ENCODE measurements at places on chromosomes 5 and 9.

GRCh38 chr5:149824846-149825245, 94.7 kb downstream of the PPARGC1B start:
- DNase-seq: no peak

DNA sequence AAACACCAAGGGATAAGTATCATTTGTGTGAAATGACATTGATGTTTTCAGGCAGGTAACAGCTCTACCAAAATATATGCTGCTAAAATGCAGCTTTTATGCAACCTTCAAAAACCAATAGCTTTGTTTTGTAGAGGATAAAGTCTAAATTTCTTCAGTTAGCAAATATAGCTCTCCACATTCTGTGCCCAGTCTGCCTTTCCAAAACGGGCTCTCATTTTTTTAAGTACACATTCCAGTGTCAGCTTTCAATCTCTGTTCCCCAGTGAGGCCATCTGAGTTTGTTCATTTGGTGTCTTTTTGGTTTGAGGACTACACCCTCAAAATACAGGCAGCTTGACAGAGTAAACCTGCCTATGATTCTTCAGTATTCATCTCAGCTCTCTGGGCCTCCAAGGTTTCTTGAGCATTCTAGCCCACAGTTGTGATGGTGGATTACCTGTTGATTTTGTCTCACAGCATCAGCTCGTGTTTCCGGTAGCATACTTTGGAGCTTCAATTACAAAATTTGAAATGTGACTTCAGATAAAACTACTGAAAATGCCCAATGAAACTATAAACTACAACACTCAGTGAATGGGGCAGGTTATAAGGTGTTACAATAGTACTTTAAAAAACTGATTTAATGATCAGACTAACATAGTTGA, 55.7 kb downstream of the NR3C1 start:
- no peak for DNase-seq

DNA sequence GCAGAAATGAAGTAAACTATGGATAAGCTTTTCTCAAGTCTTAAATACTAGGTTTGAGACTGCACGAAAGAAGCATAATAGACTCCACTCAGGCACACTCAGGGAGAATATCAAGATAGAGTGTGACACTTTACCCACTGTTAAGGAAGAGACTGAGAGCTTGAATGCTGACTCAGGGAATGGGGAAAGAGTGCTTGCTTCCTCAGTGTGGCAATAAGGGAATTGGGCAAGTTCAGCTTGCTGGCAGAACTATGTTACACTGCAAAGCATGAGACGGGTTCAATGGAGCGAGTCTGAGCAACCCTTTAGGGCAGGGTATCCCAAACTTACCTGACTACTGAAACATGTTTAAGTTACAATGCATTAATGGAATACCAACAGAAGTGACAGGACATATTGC, 237.7 kb upstream of the MEF2C start:
- DNase-seq: no peak

GRCh38 chr5:149174847-149175234, 33.5 kb downstream of the ABLIM3 start:
- no peak for DNase-seq

- DNase-seq: no peak
Measured at GRCh38 chr9:90290716-90291485, 351.7 kb downstream of the DIRAS2 start.

- no peak for DNase-seq
Measured at GRCh38 chr9:5586391-5586802, 42.5 kb upstream of the RIC1 start.

GRCh38 chr5:39130716-39131115, 56.5 kb upstream of the RICTOR start:
- DNase-seq: no peak

DNA sequence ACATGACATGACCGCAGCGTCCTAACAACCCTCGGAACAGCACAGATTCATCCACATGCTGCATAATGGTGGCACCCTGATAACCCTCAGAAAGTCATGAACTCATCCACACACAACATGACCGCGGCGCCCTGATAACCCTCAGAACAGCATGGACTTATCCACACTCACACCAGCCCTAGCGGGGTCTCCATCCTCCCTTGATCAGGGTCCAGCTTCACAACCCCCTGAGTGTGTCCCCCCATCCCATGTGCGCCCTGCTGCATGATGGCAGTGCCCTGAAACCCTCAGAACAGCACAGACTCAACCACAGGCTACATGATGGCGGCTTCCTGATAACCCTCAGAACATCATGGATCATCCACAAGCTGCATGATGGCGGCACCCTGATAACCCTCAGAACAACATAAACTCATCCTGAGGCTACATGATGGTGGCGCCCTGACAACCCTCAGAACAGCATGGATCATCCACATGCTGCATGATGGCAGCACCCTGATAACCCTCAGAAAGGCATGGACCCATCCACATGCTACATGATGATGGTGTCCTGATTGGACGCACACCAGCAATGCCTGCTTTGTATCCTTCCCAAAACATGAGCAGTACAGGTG, 28.3 kb downstream of the SLC6A3 start:
- DNase-seq: no peak

GRCh38 chr5:141779503-141779973, 97.5 kb upstream of the ARAP3 start:
- no peak for DNase-seq

GRCh38 chr5:108430931-108431608, 49.2 kb upstream of the FBXL17 start:
- DNase-seq: no peak

DNA sequence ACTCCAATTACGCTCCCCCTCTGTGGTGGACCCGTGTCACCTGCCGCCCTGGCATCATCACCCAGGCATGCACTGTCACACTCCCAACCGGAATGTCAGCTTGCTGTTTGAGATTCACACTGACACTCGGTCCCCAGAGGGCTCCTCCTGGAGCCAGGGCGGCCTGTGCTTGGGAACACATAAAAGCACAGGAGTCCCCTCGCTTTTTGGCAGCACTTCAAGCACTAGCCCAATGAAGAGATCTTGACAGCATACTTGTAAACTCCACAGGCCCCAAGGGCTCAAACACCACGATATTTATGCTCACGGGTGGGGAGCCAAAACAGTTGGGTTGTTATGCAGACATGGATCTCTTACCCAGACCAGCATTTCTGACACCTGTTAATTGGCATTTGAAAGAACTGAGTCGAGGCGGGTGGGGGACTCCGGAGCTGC, 90.8 kb upstream of the EGFLAM start:
- no peak for DNase-seq

DNA sequence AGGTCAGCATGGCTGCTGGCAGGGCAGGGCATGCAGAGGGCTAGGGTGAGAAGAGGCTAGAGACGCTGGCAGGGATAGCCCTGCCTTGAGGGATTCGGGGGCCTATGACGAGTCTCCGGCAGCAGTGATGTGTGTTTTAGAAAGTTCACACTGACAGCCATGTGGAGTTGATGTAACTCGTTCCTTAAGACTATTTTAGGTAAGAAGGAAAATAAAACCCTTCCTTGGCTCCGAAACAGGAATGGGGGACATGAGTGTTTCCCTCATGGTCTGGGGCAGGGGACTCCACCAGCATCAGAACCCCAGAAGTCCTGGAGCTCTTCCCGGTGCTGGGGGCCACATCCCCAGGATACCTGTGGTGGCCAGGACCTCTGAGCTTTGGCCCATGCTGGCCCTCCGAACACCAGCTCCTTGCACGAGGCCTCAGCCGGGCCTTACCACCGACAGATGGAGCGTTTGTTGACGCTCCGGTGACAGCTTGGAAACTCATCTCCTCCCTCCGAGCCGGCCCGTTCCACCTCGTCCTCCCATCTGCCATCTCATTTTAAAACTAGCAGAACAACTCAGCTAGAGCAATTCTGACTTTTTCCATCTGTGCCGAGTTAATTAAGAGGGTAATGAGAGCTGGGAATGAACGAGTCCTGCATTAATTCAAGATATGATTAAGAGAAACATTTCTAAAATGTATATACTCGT, 337.7 kb downstream of the CDK5RAP2 start:
- DNase-seq: no peak

DNA sequence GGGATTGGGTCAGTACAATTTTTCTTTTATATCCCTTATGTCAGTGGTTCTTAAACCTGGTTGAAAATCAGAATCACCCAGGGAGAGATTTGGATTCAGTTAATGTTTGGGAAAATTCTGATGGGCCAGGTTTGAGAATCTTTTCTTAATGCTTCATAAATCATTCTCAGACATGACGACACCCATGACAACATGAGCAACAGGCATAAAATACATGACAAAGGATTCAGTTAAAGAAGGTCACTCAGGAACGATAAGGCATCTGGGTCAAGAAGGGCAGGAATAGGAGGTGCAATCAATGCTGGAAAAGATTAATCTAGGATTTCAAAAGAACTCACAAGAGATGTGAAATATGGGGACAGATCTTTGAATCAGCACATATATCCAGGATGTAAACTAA, 41.8 kb downstream of the ELOVL7 start:
- no peak for DNase-seq

Measured in neuronal stem cell (in vitro differentiated cells).